ENCODE measurements at places on chromosomes 6 and 20.

- DNase-seq = no peak
Observed at GRCh38 chr6:96016334-96017069, 728 bp downstream of the FUT9 start.

DNA sequence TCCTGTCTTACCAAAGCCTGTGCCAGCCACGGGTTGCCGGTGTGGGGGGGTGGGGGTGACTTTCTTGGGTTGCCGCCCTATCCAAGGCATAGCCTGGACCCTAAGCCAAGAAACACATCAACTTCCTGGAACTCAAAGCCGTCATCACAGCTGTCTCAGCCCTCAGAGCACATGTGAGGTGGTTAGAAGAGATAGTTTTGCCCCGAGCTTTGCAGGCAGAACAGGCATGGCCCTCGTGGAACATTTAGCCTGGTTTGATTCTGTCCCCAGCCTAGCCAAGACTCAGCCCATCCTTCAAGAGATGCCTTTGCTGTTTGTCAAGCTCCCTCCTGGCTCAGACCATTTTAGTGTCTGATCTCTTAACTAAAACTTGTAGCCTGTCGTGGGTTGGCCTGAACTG, 64.9 kb downstream of the RREB1 start:
- no peak for DNase-seq

GRCh38 chr6:23611776-23612381, 514.1 kb upstream of the NRSN1 start:
- DNase-seq = no peak

GRCh38 chr20:44961011-44961869, 1.0 kb upstream of the TOMM34 start:
- no peak for DNase-seq

GRCh38 chr6:40210628-40211056, 276.4 kb upstream of the MOCS1 start:
- DNase-seq = no peak

DNA sequence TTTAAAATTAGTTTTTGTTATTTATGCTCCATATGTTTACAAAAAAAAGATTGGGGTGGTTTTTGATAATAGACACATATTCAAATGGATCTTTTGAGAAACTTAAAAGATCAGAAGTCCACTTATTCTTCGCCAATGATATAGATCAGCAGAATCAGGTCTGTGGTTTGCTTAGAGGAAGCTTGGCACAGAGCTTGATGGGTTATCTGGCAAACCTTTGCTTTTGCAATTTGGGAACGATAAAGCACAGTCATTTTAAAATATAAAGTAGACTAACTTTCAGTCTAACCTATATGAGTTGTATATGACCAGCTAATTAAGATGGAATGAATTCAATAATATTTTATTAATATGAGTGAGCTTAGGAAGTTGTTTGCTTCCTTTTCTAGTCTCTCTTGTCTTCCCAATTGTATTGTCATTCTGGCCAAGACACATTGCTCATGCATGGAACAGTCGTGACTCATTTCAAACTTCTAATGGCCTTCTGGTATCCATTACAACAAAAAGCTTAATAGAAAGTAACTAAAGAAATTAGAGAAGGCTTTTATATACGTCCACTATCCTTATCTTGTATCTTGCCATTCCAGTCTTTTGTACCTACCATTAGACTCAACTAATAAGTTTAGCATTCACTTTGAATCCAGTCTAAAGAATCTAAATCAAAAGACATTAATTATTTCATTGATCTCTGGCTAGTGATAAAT, 118.7 kb downstream of the TBX18 start:
- no peak for DNase-seq

DNA sequence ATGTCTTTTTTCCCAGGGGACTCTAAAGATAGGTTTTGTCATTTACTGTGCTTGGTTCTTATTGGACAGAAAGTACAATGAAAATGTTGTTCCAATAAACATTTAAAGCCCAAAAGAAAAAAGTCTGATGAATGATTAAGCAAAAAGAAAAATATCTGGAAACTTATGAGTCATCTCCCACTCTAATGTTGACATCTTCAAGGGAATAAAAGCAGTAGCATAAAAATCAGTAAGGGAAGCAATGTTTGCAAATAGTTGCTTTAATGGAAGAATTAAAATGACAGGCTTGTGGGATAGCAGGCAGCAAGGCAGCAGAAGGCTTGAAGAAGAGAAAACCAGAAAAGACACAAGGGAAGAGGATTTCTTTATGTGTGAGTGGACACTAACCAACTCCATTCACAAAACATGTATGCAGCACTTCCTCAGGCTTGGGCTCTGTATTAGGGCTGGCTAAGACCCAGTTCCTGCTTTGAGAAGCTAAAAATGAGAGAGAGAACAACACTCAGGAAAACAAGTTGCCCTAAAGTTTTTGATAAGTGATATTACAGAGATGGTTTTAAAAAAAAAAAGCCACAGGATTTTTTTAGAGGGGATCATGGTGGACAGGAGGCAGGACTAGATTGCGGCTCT, 263.2 kb upstream of the NT5E start:
- no peak for DNase-seq

Measured in ACHN (cell line).